Transverse colon (tissue), 4 donors: ENCODE measurements at places on chromosomes 5 and 9. TPM values are rescaled to one million over a fixed set of nuclear protein-coding genes. Genes with fewer than 3 reads are reported as not detected.

Gene MEF2C
- 22.7 TPM for total RNA-seq

Gene NMUR2
- not detected for total RNA-seq

Gene TMEM215
- not detected for total RNA-seq

Gene RGS7BP
- total RNA-seq = 0.41 TPM

Gene GFI1B
- total RNA-seq = not detected

Gene CCDC171
- total RNA-seq = 1.1 TPM
